ENCODE measurements at places on chromosomes 6 and 20.

DNA sequence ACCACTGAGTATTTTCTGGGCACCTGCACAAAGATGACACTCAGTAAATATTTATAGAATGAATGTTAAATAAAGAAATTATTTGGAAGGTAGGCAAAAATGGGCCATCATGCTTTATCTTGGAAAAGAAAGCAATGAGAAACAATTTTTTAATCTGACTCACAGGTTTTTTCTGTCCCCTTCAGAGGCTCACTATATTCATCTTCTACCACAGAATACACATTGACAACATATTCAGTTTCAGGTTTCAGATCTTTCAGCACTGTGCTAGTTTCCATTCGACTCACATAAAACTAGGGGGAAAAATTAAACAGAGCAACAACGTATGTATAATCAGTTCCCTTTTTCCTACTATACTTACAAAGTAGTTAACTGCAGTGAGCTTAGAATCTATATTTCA is 58.3 kb downstream of the COL12A1 start:
- DNase-seq = no peak

- no peak for DNase-seq
Measured at GRCh38 chr6:20918868-20919267, 384.6 kb downstream of the CDKAL1 start.

DNA sequence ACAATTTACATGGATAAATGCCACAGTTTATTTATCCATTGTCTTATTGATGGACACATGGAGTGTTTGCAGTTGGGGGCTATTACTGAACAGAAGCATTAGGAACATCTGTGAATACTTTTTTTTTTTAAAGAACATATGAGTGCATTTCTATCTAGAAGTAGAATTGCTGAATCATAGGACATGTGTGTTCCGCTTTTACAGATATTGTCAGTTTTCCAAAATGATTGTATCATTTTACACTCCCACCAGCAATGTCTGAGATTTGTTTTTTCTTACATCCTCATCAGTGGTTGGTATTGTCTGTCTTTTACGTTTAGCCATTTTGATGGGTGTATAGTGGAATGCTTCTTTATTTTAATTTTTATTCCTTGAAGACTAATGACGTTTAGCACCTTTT is 42.0 kb upstream of the ASIP start:
- DNase-seq = no peak

- no peak for DNase-seq
Measured at GRCh38 chr20:19094959-19095541, 117.4 kb upstream of the SLC24A3 start.

GRCh38 chr20:15643713-15644112 is 929.5 kb downstream of the KIF16B start:
- peak; percentile 13 for DNase-seq

DNA sequence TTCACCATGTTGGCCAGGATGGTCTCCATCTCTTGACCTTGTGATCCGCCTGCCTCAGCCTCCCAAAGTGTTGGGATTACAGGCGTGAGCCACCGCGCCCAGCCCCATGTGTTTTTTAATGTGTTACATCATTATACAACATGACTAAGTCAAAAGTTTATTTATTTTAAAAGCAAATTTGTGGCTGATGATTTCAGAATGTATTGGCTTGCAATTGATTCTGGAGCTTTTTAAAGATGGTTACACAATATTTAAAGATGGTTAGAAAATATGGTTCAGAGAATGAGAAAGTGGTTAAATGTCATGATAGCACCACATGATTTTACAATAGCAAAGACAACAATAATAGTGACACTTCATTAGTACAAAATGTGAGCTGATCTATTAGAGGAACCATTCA is 80.5 kb downstream of the SASH1 start:
- DNase-seq = peak; percentile 50

DNA sequence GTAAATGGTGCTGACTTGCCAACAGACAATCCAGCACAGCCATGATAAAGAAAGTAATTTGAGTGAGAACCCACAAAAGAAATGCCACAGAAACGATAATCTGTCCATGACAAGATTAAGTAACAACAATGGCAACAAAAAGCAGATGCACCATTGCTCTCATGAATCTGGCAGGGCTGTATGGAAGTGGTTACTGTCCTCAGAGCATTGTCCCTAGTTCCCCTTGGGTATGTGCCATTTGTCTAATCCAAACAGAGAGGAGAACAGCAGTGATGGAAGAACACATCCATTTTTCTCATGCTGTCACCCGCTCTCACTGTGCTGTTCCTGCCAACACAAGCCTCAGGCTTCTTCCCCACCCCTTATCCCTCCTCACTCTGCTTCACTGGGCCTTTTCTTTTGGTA is 65.8 kb downstream of the REV3L start:
- no peak for DNase-seq

- peak; percentile 44 for DNase-seq
Measured at GRCh38 chr20:35700625-35701148, 1.5 kb downstream of the ROMO1 start.

- peak; percentile 58 for DNase-seq
Measured at GRCh38 chr20:47276851-47277534, 79.5 kb downstream of the ZMYND8 start.

DNA sequence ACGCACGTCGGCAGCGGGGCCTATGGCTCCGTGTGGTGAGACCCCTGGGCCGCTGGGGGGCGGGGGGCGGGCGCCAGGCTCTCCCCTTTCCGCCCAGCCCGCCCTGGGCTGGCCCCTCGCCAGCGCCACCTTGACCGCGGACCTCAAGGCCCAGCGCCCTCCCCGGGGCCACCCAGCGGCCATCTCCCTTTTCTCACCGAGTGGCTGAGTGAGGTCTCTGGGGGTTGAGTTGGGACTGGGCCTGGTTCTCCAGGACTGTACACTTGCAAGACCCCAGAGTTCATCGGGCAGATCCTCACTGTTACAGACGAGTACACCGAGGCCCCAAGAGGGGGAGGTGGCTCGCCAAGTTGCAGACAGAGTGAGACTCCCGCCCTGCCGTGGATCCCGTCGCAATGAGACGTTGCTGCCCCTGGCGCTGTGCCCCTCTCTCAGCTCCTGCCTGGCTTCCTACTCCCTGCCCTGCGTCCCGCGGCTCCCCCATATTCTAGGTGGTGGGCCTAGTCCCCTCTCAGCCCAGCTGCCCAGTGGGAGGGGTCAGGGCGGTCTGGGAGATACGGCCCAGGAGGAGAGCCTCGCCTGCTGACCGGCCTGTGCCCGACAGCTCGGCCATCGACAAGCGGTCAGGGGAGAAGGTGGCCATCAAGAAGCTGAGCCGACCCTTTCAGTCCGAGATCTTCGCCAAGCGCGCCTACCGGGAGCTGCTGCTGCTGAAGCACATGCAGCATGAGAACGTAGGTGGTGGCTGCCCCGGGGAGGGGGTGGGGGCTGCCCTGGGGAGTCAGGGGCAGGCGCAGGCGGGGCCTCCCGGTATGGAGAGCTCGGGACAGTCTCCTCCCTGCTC is 576 bp downstream of the MAPK13 start:
- DNase-seq = no peak

DNA sequence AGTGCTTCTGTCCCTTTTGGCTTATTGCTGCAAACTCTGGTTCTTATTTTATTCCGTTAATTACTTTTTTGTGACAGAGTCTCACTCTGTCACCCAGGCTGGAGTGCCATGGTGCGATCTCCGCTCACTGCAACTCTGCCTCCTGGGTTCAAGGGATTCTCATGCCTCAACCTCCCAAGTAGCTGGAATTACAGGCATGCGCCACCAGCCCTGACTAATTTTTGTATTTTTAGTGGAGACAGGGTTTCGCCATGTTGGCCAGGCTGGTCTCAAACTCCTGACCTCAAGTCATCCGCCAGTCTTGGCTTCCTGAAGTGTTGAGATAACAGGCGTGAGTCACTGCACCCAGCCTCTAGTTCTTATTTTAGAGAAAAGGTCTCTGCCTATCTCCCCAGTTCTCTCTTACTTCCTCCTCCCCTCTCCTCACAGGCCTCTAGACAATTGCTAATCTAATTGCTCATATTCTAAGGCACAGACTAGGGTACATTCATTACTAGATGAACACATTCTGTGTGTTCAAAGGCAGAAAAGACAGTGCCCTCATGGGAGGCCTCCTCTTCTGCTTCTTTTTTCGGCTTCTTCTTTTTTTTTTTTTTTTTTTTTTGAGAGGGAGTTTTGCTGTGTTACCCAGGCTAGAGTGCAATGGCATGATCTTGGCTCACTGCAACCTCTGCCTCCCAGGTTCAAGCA is 27.0 kb downstream of the EDEM2 start:
- DNase-seq = peak; percentile 70

- no peak for DNase-seq
Measured at GRCh38 chr6:150915131-150915879, 49.8 kb downstream of the MTHFD1L start.

DNA sequence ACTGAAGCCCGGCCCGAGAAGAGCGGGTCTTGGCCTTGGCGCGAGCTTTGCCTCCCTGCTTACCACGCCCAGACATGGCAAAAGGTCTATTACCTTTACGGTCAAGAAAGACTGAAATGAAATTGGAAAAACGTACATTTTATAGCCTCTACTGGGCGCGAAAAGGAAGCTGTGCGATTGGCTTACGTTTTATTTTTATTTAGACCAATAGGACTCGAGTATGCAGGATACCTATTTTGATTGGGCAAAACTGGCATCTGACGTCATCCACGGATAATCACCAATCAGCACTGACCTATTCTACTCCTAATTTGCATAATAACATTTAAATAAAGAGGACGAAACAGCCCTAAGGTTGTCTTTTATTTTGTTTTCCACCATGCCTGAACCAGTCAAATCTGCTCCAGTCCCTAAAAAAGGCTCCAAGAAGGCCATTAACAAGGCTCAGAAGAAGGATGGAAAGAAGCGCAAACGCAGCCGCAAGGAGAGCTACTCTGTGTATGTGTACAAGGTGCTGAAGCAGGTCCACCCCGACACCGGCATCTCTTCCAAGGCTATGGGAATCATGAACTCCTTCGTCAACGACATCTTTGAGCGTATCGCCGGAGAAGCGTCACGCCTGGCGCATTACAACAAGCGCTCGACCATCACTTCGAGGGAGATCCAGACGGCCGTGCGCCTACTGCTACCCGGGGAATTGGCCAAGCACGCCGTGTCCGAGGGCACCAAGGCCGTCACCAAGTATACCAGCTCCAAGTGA is 97.4 kb downstream of the OR2B2 start:
- DNase-seq = peak; percentile 96

DNA sequence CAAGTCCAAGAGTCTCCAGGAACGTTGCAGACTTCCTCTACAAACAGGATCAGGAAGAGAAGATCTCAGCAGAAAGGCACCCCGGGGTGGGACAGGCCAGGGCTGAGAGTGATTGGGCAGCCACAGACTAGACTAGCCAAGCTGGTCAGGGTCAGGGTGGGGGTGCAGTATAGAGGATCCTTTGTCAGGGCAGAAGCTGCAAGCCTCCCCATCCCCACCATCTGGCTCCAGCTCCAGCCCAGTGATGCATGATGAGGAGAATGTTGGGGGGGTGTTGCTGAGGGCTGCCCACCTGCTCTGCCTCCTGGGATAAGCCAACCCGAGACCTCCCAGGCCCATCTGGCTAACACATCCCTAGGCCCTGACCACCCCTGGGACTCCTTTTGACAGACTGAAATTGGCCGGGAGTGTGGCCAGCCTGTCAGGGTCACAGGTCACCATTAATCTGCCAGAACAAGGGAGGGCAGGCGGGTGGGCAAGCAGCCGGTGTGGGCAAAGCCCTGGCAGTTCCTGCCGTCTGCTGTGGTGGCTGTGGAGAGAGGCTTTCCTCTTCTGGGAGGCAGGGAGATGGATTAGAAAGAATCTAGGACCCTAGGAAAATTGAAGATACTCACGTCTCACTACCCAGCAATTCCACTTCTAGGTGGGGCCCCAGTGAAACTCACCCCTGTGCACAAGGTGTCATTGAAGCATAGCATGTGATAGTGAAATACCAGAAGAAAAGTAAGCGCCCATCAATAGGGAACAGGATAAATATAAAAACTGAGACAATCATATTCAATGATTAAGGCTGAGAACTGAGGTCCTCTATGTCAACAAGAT is 22.1 kb upstream of the SNTA1 start:
- DNase-seq = no peak

DNA sequence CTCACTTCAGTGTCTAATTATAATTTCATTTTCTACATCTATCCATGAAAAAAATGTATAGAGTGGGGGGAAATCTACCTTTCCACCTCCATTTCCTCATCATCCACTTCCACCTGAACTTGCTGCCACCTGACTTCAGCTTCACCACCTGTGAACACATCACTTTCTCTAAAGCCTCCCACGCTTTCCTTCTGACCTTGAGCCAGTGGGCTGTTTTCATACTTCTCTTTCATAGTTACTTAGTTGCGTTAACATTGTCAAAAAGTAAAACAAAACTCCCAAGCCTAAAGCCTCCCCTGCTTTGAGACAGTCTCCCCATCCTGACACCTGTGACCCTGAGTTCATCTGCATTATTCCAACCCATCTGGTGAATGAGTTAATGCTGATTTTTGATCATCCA is 47.3 kb downstream of the KLHL31 start:
- DNase-seq = no peak

DNA sequence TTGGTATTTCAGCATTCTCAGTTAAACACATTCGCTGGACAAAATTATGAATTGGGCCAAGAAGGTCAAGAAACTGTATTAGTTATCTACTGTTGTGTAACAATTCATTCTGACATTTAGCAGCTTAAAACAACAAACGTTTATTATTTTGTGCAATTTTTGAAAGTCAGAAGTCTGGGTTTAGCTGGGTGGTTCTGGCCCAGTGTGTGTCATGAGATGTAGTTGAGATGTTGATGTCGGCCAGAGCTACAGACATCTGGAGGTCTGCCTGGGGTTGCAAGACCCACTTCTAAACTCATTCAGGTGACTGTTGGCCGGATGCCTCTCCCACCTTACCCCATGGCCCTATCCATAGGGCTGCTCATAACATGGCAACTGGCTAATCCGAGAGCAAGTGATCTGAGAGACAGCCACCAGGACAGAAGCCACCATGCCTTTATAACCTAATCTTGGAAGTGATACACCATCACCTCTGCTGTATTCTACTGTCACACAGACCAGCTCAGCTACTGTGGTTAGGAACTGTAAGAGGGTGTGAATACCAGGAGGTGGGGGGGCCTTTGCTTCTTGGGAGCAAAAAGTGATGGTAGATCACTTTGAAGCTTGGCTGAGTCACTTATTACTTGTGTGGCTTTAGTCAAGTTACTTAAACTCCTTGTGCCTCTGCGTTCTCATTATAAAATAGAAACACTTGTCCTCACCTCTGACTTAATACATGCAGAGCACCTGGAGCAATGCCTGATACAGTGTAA is 217.0 kb upstream of the MYLIP start:
- no peak for DNase-seq

DNA sequence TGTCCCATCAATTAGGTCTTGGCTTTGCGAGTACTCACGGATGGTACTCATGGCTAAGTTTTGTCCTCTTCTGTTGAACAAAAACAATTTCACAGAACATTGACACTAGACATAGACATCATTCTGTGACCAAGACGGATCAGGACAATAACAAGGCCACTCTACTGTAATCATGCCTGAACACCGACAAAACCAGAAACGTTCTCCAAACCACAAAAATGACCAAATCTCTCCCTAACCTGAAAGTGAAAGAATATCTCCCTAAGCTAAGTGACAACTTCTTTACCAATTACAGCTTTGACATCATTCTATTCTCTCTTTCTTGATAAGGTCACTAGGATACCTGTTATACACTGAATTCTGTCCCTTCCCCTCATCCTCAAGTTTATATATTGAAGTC is 40.0 kb upstream of the SLC2A12 start:
- DNase-seq = no peak

Data from ELR (cell line).